ENCODE measurements at places on chromosomes 6 and 20.

DNA sequence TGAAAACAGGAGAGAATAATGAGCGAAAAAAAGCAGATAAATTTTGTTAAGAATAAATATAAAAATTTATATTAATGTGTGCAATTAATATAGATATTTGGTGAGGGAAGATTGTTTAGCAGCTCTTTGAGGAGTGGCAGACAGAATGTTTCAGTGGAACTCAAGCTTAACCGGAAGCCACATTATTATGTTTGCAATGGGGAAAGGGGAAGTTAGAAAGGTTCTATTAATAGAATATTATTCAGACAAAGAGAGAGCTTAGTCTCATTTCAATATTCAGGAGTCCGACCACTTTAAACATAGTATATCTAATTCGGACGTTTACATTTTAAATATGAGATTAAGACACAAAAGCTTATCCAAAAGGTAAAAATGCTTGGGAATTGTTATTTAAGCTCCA, 81.6 kb upstream of the KHDRBS2 start:
- DNase-seq = peak; percentile 67

- no peak for DNase-seq
Observed at GRCh38 chr6:44867571-44868334, 460.4 kb upstream of the RUNX2 start.

- DNase-seq = no peak
Observed at GRCh38 chr20:54398814-54399213, 76.6 kb upstream of the DOK5 start.

- no peak for DNase-seq
Observed at GRCh38 chr6:27980111-27980510, 23.1 kb downstream of the OR2B6 start.

DNA sequence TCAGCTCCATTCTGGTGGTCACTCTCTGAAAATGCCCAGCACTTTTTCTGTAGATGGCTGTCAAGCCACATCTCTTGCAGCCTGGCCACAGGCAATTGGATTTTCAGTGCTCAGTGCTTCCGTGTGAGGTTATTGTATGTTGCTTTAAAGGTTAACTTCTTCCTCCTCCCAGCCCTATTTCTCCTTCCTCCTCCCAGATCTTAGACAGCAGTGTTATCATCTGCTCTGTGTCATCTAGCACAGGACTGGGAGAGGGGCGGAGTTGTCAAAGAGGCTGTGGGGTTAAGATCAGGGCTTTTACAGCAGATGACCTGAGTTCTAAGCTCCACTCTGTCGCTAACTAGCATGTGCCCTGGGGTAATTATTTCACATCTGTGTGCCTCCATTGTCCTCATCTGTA, 129.0 kb downstream of the PHACTR3 start:
- no peak for DNase-seq
